ENCODE measurements at places on chromosomes 12 and 14.

GRCh38 chr14:55518391-55518790 lies 61.6 kb upstream of the KTN1 start:
- DNase-seq, result no peak

DNA sequence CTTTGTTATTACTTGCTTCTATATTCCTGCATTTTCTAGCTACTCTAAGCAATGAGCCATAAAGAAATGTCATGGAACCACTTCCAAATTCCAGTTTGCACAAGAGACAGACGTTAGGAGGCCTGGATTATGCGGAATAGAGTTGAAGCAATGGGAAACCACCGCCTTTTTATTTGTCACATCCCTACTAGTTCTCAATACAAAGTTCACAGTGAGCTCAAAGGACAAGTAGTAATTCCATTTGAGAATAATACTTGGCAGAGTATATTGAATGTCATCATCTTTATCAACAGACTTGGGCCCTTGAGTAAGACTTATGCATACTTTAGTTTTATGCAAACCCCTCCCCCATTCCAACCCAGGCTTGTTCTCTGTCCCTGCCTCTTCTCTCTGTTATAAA lies 3.7 kb upstream of the SLC15A5 start:
- no peak for DNase-seq

DNA sequence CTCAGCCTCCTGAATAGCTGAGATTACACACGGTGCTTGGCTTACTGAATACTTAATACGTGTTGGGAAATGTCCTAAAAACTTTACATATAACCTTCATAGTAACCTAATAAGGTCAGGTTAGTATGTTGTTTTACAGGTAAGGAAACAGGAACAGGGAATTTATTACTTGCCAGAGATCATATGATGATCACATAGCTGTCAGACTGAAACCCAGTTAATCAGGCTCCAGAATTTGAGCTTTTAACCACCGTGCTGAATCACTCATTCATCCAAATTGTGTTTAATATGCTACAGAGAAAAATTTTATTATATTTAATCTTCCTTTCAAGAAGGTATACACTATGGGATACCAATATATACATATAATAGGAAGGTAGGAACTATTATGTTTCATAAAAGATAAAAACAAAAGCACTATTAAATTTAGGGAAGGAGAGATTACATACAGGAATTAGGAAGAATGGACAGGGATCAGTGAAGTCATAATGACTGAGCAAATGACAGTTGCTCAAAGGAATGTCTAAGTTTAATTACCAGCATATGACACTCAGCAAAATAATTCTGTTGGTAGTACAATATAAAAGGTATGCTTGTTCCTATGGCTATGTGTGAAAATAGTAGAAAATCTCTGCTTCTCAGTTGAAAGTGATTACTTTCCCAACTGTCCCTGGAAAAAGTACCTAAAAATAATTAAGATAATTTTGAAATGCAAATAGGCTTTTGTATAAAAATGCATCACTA lies 59.3 kb downstream of the HEATR5A start:
- no peak for DNase-seq

DNA sequence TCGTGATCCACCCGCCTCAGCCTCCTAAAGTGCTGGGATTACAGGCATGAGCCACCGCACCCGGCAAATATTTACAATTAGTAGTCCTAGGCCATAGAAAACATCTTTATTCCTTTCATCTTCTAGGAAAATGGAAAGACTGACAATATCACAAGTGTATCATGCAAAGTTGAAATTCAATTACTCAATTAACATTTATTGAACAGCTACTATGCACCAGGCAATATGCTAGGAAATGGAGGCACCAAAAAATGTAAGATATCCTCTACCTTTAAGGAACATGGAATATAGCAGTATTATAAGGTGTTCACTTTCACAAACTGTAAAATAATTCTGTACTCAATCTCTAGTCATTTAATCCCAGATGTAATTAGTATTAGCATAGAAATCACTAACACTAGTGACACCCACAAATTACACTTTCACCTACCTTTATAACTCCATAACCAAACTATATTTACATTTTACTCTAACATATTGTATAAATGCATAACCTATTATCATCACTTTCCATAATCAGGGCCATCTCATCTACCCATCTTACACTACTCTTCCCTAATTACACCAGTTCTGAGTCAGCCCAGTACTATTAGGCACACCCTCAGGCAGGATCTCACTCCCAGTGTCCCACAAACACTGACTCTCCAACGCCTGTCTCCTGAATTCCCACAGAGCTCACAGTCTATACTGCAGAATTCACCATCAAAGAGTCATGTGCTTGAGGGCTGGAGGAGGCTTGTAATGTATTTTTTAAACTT lies 10.4 kb downstream of the CORO1C start:
- DNase-seq, result no peak

DNA sequence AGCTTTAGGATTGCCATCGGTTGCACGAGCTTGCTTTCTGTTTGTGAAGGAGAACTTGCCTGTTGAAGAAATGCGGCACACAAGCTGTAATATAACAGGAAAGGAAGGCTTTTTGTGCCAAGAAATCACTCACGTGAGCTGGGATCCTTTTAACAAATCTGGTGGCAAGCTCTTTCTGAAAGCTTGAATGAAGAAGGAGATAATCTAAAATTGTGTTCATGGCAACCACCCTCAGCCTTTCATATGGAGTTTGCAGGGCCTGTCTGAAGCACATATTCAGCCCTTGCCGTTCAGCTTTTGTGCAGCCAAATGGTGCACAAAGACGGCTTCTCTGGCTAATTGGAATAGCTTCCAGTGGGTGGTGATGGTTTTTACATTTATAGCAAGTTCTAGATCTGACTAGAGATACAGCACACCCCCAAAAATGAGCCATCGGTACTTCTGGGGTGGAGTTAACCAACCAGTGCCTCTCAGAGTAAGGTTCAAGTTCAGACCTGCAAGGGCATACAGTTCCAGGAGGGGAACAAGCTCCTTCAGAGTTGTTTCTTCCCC lies 107.4 kb downstream of the AEBP2 start:
- no peak for DNase-seq

- no peak for DNase-seq
Measured at GRCh38 chr12:104097954-104098353, 33.6 kb downstream of the HCFC2 start.
